Osteoblast (primary cell): ENCODE measurements at places on chromosomes 16 and 17. TPM values are rescaled to one million over a fixed set of nuclear protein-coding genes. Genes with fewer than 3 reads are reported as not detected.

DNA sequence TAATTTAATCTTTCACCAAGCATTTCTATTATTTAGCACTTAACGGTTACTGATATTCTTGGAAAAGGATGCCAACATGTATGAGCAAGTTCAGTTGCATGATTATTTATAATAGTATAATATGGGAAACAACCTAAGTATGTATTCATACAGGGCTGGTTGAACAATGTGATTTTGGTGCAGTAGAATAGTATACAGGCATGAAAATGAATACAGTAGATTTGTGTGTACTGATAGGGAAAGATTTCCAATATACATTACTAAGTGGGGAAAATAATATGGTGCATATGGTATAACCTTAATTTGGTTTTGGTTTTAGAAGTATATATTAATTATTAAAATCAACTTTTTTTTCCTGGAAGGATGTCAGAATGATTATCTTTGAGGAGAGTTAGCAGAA lies 109.1 kb downstream of the SPECC1 start:
- DNase-seq: no peak

DNA sequence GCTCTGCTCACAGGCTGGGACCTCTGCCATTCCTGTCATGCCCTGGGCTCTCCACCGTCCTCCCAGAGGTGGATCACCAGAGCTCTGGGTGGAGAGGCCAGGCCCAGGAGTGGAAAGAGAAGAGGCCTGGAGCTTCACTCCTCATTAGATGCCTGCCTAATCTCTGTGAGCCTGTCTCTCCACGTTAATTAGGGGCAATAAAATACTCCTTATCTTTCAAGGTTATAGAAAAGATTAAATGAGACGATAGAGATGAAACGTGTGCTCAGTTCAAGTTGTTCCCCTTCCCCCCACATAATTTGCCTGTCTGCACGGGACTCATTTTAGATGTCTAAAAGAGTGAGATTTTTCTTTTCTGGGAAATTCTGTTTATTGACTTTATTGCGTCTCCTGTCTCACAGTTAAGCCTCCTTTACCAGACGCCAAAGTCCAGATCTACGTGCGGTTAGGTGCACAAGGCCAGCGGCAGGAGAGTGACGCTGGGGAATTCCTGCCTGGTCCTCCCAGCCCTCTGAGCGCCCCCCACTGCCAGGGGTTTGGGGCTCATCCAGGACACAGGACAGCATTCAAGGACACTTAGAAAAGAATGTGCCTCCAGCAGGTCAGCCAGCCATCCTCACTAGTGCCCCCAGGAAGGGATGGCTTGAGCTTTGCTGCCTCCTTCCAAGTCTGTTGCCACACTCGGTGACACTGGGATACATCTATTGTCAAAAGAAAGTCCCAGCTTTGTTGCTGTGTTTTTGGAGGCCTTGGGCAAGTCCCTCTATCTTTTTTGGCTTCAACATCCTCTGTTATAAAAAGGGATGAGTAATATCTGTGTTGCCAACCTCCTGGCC lies 42.3 kb downstream of the TBX4 start:
- DNase-seq: no peak

Gene MT1A
- 0.59 TPM in 1 of 2 replicates, not detected in the other for total RNA-seq

Gene SMIM22
- total RNA-seq: not detected in 2 replicates

GRCh38 chr17:69030169-69030568 lies 30.6 kb downstream of the ABCA9 start:
- no peak for DNase-seq

- peak; percentile 36 for DNase-seq
Observed at GRCh38 chr17:66306446-66306845, 4.0 kb downstream of the PRKCA start.

DNA sequence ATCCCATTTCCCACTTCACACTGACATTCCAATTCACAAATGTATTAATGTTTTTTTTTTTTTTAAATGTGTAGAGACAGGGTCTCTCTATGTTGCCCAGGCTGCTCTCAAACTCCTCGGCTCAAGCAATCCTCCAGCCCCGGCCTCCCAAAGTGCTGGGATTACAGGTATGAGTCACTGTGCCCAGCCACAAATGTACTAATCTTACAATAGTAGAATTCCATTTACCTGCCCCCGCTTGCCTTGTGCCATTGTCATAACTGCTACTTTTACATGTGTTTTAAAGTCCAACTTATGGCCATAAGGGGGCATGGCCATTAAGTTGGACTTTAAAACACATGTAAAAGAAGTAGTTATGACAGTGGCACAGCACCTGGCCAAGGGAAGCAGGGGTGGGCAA lies 4.6 kb downstream of the MMP28 start:
- DNase-seq: no peak

DNA sequence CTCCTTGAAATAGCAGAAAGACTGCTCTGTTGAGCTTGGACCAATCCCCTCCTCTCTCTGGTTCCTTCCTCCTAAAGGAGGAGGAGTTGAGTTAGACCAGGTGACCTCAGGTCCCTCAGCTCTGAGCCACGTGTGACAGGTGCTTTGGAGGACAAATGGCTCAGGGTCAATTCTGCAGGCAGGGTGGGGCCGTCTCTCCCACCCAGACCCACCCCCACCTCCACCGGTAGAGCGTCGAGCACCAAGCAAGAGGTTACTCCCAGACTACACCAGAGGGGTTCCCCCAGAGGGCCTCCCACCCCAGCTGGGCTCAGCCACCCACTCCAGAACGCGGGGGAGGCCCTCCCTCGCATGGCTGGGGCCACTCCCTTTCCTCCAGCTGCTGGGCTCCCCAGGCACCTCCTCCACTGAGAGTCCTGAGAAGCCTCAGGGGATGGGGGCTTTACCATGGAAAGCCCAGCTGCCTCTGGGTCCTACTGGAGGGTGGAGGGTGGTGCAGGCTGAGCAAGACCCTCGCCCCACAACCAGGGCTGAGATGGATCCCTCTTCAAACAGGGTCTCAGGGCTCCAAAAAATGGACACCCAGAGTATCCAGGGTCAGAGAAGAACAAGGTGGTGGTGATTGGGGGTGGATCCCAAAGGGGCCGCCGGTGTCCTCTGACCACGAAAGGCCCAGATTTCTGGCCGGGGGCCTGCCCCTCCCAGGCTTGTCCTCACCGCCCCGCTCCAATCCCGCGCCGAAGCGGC lies 7.6 kb downstream of the MYO1C start:
- DNase-seq: peak; percentile 96

- no peak for DNase-seq
Observed at GRCh38 chr17:10702574-10702973, 5.2 kb downstream of the ADPRM start.

DNA sequence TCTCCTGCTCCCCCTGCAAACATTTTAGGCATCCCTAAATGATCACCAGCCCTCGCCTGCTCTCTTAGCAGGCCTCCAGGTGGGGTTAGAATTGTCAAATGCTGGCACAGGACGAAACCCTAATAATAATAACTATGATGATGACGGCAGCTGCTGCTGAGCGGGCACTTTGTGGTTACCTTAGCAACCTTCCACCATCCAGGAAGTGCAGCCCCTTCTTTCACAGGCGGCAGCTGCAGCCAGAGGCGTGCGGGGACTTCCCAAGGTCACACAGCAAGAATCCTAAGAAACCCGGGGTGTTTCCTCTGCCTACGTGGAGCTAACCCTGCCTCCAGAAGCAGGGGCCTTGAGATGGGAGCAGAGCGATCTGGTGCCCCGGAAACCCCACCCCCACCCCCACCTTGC lies 22.4 kb upstream of the EIF1 start:
- DNase-seq: no peak

DNA sequence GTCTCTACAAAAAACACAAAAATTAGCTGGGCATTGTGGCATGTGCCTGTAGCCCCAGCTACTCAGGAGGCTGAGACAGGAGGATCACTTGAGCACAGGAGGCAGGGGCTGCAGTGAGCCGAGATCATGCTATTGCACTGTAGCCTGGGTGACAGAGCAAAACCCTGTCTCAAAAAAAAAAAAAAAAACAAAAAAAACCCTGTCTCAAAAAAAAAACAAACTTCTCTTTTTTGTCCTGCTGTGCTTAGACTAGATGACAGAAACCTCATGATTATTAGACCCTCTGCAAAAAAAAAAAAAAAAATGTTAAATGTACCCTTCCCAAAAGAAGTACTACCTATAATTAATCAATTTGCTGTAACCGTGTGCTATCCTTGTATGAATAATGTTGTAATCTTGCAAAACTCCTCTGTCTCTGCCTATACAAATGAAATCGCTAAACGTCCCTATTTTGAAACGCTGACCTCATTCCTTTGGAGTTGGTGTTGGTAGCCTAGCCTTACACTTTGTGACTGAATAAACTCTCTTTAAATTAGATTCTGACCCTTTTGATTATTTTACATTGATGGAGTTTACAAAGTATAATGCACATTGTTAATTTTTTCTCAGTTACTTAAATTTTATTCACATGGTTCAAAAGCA lies 13.6 kb upstream of the DHRS7B start:
- no peak for DNase-seq

Gene TAT
- total RNA-seq: under 0.01 TPM in 1 of 2 replicates, not detected in the other

- no peak for DNase-seq
Observed at GRCh38 chr16:69747115-69747514, 7.6 kb downstream of the NOB1 start.

GRCh38 chr17:80577876-80578570 lies 33.4 kb downstream of the RPTOR start:
- DNase-seq: no peak

Gene CCL8
- 0.36 TPM in 1 of 2 replicates, not detected in the other for total RNA-seq

- no peak for DNase-seq
Observed at GRCh38 chr16:83733301-83733700, 74.5 kb upstream of the HSBP1 start.
